ENCODE measurements at places on chromosomes 7 and 10. TPM values are rescaled to one million over a fixed set of nuclear protein-coding genes. Genes with fewer than 3 reads are reported as not detected.

GRCh38 chr10:93485690-93486089 lies 3.6 kb upstream of the MYOF start:
- DNase-seq, result no peak
- H3K4me1 ChIP-seq, result peaks cover 13% of the 10 kb centered on the region
- H3K36me3 ChIP-seq, result peaks cover 5% of the 10 kb centered on the region
- H3K4me3 ChIP-seq, result no peak overlapping the region
- H3K27ac ChIP-seq, result no peak overlapping the region

DNA sequence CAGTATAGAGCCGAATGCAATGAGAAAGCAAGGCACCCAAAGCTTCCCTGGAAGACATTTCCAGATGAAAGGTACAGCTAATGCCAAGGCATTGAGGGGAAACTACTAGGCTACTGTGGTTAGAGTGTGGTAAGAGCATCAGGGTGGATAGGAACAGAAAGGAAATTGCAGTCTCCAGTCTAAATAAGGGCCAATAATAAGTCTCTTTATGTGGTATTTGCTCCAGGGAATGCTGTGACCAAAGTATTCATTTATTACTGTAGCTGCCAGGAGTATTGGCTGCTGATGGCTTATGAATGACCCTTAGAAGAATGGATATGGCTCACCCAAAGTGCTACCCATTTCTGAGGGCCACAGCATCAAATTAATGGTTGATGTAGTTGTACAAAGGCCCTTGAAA lies 30.1 kb upstream of the POT1 start:
- H3K36me3 ChIP-seq, result peaks cover 3% of the 10 kb centered on the region
- no peaks in the 10 kb centered on the region for H3K27me3 ChIP-seq
- no peaks in the 10 kb centered on the region for H3K4me1 ChIP-seq
- no peak for DNase-seq

DNA sequence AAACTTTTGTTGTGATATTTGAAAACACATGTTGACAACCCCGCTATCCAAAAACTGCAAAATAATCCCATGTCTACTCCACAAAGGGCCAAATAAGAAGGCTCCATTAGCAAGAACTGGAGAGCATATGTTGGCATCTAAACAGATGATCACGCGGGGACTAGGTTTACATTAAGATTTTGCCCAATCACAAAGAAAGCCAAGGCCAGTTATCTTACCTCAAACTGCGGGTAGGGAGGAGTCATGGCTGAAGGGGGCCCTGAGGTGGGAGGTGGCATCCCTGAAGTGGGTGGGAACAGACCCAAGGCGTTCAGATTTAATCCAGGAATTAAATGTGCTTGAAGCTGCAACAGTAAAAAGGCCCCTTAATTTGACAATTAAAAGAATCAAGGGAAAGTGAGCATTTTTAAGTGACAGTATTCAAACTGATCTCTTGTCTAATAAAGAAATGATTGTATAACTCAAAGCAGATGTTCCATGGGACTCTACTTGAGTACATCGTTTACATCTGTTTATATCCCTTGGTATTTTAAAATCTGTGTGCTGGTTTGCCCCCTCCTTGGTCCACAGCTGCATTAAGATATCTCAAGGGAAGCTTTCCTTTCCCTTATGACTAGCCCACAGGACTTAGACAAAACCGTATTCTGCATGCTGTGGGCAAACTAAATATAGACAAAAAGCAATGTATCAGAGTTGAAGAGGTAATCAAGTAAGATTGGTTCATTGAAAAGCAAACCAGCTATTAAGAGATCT lies 42.9 kb downstream of the MALSU1 start:
- peaks cover 18% of the 10 kb centered on the region for H3K4me1 ChIP-seq
- H3K27ac ChIP-seq, result no peak overlapping the region
- no peak for DNase-seq
- no peak overlapping the region for H3K4me3 ChIP-seq

DNA sequence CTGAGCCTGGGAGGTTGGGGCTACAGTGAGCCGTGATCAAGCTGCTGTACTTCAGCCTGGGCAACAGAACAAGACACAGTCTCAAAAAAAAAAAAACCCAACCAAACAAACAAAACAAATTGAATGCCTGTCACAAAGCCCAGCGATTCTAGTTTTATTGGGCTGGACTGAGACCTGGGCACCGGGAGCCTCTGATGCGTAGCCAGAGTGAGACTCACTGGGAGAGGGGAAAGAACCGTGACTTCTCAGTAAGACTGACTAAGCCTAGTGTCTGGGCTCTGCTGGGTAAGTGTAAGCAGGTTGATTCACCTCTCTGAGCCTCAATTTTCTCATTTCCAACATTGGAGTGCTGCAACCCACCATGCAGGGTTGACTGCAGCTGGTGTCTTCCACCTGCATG lies 10.1 kb upstream of the LEP start:
- no peak for DNase-seq
- H3K36me3 ChIP-seq, result peaks cover 6% of the 10 kb centered on the region
- no peak overlapping the region for H3K27ac ChIP-seq
- peaks cover 42% of the 10 kb centered on the region for H3K27me3 ChIP-seq

- H3K4me3 ChIP-seq, result peak overlapping the region; percentile 96
- no peak for DNase-seq
- peaks cover 14% of the 10 kb centered on the region for H3K4me1 ChIP-seq
- peaks cover under 1% of the 10 kb centered on the region for H3K27me3 ChIP-seq
Measured at GRCh38 chr10:31760674-31761081, 168.0 kb downstream of the ARHGAP12 start.

GRCh38 chr7:157966490-157966889 lies 621.1 kb downstream of the PTPRN2 start:
- no peak for DNase-seq
- H3K4me3 ChIP-seq, result no peak overlapping the region
- H3K4me1 ChIP-seq, result no peaks in the 10 kb centered on the region

GPR85 gene
- not detected for total RNA-seq

GRCh38 chr7:32519763-32520162 lies 24.5 kb downstream of the AVL9 start:
- H3K27ac ChIP-seq, result no peak overlapping the region
- no peak for DNase-seq
- H3K4me3 ChIP-seq, result no peak overlapping the region
- H3K4me1 ChIP-seq, result peaks cover 25% of the 10 kb centered on the region
- H3K36me3 ChIP-seq, result peaks cover 5% of the 10 kb centered on the region
- H3K27me3 ChIP-seq, result no peaks in the 10 kb centered on the region

DNA sequence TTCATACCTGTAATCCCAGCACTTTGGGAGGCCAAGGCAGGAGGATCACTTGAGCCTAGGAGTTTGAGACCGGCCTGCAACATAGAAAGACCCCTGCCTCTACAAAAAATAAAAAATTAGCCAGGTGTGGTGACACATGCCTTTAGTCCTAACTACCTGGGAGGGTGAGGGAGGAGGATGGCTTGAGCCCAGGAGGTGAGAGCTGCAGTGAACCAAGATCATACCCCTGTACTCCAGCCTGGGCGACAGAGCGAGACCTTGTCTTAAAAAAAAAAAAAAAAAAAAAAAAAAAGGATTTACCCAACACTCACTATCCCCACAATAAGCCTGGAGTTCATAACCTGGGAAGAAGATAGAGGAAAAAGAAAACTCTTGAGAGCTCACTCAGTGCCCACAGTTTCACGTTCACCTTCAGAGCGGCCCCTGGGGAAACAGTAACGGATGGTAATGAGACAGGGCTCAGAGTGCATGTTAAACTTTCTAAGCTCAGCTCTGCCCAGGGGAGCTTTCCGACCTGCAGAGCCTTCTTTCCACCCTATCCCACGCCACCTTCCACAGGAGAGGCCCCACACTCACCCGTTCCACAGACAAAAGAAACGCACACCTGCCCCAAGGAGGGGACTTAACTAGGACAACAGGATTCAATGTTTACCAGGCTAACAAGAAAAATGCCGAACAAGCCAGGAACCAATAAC lies 259.8 kb upstream of the KLF14 start:
- H3K27ac ChIP-seq, result no peak overlapping the region
- peaks cover 6% of the 10 kb centered on the region for H3K36me3 ChIP-seq
- no peak for DNase-seq
- peaks cover 77% of the 10 kb centered on the region for H3K4me1 ChIP-seq
- H3K4me3 ChIP-seq, result peak overlapping the region; percentile 91

DNA sequence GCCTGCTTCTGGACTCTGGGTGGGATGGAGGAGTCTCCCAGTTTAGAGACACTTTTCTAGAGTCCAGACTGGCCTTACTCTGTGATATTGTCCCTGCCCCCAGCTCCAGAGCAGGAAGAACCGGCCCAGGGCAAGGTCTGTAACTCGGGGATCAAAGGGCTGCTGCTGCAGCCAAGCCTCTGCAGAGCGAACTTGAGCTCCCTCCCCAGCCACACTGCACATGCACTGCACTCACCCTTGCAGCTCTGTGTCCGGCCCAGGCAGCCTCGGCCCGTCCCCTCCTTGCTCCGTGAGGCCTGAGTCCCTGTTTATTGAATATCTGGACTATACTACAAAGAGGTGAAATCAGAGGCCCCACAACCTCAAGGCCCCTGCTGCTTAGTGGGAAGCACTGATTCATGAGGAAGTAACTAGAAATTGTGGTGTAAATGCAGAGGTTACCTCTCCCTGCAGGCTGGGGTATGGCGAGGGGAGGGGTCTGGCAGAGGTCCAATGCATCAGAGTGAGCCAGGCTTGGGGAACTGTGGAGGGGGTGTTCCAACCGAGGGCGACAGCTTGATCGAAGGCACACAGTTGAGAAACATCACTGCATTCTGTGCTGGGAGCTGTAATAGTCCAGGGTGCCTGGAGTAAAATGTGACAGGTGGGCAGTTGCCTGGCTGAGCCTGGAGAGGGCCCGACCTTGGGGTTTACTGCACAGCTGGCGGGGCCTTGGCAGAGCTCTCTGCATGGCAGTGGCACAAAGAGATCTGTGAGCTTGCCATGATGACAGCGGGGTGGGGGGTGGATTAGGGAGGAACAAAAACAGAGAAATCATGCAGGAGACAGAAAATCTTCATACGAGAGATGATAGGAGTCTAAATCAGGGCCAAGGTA lies 49.1 kb downstream of the AOC1 start:
- H3K27me3 ChIP-seq, result peaks cover 71% of the 10 kb centered on the region
- no peak overlapping the region for H3K27ac ChIP-seq

GSAP gene
- 22.0 TPM for total RNA-seq

- no peaks in the 10 kb centered on the region for H3K36me3 ChIP-seq
- H3K4me1 ChIP-seq, result no peaks in the 10 kb centered on the region
- no peak overlapping the region for H3K4me3 ChIP-seq
- no peaks in the 10 kb centered on the region for H3K27me3 ChIP-seq
- DNase-seq, result no peak
- H3K27ac ChIP-seq, result no peak overlapping the region
Measured at GRCh38 chr10:109047856-109048255, 875.5 kb downstream of the XPNPEP1 start.

CCDC172 gene
- total RNA-seq, result not detected

FAM20C gene
- 1.4 TPM for total RNA-seq

DNA sequence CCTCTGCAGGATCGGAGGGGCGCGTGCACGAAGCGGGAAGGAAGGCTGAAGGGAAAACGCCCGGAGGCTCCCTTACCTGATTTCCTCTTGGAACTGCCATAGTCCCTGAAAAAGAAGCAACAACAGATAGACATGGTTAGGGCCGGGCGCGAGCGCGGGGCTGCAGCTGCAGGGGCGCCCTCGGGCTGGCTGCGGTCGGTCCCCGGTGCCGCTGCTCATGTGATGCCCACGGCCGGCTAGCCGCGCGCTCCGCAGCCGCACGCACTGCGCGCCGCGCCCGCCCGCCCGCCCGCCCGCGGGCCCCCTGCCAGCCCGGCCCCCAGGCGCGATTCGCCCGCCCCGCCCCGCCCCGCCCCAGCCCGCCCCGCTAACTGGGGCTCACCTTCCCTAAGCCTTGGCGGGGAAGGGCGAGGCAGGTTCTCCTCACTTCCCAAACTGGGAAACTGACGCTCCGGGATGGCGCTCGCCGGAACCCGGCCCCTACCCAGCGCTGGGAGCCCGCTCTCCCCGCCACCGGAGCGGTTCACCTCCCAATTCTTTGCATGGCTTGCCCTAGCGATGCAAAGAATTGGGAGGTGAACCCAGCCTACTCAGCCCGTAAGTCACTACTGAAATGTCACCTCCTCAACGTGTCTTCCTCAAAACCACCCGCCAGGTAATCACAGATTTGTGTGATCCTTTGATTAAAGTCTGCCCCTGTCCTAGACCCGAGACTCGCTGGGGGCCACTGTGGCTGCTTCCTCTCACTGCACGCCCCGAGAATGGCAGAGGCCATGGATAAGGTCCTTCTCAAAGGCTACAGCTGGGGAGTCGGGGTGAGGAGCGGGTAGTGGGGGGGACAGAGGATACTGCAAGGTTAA lies 162.2 kb downstream of the SH3PXD2A start:
- no peaks in the 10 kb centered on the region for H3K36me3 ChIP-seq
- peak overlapping the region; percentile 92 for H3K4me3 ChIP-seq
- no peak for DNase-seq
- peak overlapping the region; percentile 68 for H3K27ac ChIP-seq

FKBP6 gene
- not detected for total RNA-seq

DNA sequence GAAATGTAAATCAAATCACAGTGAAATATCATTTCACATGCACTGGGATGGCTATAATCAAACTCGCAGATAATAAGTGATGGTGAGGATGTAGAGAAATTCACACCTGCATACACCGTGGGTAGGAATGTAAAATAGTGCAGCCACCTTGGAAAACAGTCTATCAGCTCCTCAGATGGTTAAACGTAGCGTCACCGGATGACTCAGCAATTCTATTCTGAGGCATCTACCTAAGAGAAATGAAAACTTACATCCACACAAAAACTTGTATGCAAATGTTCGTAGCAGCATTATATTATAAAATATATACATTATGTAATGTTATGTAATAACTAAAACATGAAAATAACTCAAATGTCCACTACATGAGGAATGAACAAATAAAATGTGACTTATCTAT lies 38.9 kb downstream of the SH3PXD2A start:
- H3K4me1 ChIP-seq, result peaks cover 7% of the 10 kb centered on the region
- peaks cover 2% of the 10 kb centered on the region for H3K36me3 ChIP-seq
- peaks cover 24% of the 10 kb centered on the region for H3K27me3 ChIP-seq
- H3K4me3 ChIP-seq, result no peak overlapping the region

DNA sequence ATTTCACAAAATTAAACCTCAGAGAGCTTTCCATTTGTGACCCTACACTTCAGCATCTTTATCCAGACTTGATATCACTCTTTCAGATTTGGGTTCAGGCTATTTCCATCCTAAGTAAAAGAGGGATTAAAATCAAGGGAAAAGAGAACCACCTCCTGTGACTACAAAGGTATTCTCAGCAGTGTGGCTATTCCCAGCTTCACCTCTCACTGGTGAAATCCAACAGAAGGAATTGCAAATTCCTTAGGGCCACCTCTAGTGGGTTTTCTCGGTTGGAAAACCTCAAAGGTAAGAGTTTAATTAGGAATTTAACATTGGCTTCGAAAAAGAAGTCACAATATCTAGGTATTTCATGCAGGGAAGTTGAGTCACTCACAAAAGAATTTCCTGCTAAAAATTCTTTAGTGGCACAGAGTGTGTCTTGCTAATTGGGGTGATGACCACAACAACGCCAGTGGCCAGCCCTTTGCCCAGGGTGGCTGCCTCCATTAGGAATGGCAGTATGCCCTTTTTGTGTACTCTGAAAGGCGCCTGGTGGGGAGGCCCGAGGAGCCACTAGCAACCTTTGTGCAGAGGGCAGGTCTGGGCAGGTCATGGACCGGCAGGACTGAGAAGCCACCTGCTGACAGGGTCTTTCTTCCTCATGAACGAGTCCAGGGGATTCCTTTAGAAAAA lies 52.2 kb downstream of the SEM1 start:
- no peak for DNase-seq
- no peak overlapping the region for H3K4me3 ChIP-seq
- H3K27ac ChIP-seq, result no peak overlapping the region
- H3K4me1 ChIP-seq, result no peaks in the 10 kb centered on the region
- H3K36me3 ChIP-seq, result peaks cover 2% of the 10 kb centered on the region

GRCh38 chr10:94037286-94037685 lies 43.6 kb downstream of the PLCE1 start:
- no peak for DNase-seq
- H3K4me1 ChIP-seq, result no peaks in the 10 kb centered on the region
- H3K27me3 ChIP-seq, result peaks cover 16% of the 10 kb centered on the region
- H3K36me3 ChIP-seq, result no peaks in the 10 kb centered on the region
- no peak overlapping the region for H3K27ac ChIP-seq
